Karpas-422 (cell line): ENCODE measurements at places on chromosomes 11 and 22. TPM values are rescaled to one million over a fixed set of nuclear protein-coding genes. Genes with fewer than 3 reads are reported as not detected.

The ELFN2 gene
- not detected in 2 replicates for total RNA-seq

The KCNE3 gene
- total RNA-seq: 0.11 TPM in 1 of 2 replicates, not detected in the other

The FXYD2 gene
- total RNA-seq: 1.4 and 3.1 TPM in 2 replicates

The SCGB1C1 gene
- not detected in 2 replicates for total RNA-seq

The OR8H3 gene
- total RNA-seq: not detected in 2 replicates

The PGM2L1 gene
- 0.07 TPM in 1 of 2 replicates, not detected in the other for total RNA-seq

The EFEMP2 gene
- total RNA-seq: 1.3 and 2.6 TPM in 2 replicates

The CWC15 gene
- total RNA-seq: 104 and 117 TPM in 2 replicates
